Activated T-helper 1 cell treated with anti-CD3 and anti-CD28 coated beads, Interleukin-2, amount 50 U/mL, for 16 hours (primary cell): ENCODE measurements at places on chromosomes 3 and 15.

DNA sequence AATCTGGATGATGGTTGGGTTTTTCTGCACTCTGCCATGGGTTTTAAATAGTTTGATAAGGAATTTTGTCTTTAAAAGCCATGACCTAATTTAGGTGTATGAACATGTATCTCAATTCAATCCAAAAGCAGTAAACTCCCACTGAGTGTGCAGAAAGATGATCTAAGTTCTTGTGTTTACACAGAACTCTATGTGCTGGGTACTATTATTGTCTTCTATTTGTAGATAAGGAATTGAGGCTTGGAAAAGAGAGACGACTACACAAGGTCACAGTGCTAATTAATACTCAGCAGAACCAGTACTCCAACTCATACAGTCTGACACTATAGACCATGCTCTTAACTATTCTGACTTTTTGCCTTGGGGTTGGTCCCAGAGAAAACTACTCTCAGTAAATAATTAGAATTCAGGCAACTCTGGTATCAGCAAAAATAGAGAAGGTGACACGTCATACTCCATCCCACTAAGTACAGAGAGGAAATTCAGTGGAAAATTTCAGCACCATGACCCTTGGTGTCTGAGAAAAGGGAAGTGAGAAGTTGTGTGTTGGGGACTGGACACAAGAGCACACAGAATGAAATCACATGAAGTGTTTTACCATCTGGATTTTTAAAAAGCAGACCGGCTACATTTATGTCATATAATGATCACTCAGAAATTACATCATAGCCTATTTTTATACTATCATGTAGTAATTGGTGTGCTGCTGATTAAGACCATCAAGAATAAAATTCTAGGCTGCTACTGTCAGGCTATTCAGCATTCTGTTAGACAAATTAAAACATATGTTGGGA is 18.3 kb upstream of the MYH15 start:
- DNase-seq, result no peak

DNA sequence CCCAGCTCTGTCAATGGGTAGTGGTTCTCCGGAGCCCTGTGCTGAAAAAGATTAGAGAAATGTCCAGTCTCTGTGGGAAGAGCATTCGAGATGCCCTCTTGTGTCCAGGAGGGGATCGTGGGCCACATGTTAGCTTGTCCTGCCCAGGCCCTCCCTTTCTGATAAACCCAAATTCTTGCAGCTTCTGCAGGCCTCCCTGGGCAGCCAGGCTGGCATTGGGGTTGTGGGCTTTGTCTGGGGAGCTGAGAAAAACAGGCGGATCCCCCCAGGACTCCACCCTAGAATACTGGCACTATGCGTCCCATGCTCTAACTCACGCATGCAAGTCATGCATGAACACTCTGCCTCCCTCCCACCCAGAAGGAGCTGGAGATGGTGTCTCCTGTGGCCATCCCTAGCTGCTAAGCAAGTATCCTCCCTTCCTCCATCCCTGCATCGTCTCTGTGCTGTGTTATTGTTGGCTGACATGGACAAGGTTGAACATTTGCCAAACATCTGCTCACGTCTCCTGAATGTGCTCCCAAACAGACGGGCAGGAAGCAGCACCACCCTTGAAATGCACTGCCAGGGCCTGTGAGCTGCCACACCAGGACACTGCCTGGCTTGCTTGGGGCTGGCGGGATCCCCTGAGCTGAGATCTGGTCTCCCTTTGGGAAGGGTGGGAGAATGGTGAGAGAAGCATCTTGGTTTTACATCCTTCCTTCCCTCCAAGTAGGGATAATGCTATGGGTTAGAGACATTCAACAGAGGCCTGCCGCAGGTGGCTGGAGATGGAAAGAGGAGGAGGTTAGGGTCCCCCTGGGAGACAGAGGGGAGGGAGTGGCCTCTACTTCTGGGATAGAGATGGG is 26.5 kb downstream of the CFAP161 start:
- DNase-seq, result no peak

- DNase-seq, result no peak
Observed at GRCh38 chr3:104214937-104215336, 1151.8 kb upstream of the ALCAM start.

DNA sequence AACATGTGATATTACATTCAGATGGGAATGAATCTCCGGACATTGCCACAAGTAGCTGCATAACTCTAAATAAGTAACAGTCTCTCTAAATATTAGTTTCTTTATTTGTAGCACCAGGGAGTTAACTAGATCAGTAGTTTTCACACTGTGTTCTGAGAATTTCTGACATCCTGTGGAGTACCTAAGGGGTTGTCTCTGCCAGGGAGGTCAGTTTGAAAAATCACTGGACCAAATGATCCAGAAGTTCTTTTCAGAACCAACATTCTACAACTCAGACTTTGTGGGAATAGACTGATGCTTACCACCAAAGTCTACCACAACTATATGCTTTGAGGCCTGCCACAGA is 9.0 kb upstream of the ILDR1 start:
- no peak for DNase-seq

- no peak for DNase-seq
Observed at GRCh38 chr3:122572940-122573412, 4.5 kb upstream of the PARP15 start.

- DNase-seq, result no peak
Observed at GRCh38 chr3:29181149-29181780, 99.6 kb upstream of the RBMS3 start.

GRCh38 chr15:66938114-66938830 is 127.1 kb upstream of the SMAD3 start:
- DNase-seq, result no peak

DNA sequence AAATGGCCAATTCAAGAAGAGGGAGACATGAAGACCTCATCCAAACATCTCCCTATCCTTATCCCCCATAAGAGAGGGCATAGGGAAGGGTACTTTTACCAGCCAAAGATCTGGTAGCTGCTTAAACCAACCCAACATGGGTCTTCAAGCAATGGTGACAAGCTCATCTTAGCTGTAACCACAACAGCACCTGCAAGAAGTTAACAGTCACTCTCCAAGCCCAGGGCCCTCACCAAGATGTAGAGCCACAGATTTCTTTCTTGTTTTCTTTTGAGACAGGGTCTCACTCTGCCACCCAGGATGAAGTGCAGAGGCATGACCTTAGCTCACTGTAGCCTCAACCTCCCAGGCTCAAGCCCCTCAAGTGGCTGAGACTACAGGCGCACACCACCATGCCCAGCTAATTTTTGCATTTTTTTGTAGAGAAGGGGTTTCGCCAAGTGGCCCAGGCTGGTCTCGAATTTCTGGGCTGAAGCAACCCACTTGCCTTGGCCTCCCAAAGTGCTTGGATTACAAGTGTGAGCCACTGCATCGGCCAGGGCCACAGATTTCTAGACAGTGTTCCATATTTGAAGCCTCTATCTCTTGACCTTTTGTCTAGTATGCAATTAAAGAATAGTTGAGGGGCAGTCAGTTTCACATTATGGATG is 57.1 kb downstream of the DHX30 start:
- no peak for DNase-seq

- no peak for DNase-seq
Observed at GRCh38 chr3:52396011-52396906, 48.6 kb downstream of the SEMA3G start.

GRCh38 chr3:71046791-71047190 is 536.7 kb downstream of the FOXP1 start:
- DNase-seq, result no peak

- DNase-seq, result no peak
Observed at GRCh38 chr15:88006146-88006545, 250.4 kb downstream of the NTRK3 start.

DNA sequence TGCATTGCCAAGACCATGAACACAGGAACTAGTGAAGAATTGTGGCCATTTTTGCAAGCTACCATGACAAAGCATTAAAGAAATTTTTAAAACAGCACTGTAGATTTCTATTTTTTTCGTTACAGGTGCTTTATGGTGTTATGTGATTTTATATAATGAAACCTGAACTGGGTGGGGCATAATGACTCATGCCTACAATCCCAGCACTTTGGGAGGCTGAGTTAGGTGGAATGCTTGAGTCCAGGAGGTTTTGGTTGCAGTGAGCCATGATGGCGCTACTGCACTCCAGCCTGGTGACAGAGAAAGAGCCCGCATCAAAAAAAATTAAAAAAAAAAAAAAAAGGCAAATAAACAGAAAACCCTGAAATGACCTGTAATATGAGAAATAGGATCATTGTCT is 846.7 kb downstream of the EPHA3 start:
- DNase-seq, result no peak
